ENCODE measurements at places on chromosomes 13 and 19.
A peak's percentile ranks its signal among the peaks of the same experiment; 100 is the strongest.

GRCh38 chr13:34011552-34012085, 193.7 kb downstream of the RFC3 start:
- DNase-seq: no peak

- no peak for DNase-seq
Measured at GRCh38 chr19:858868-859843, at the start of gene CFD. Gene CFD (plus strand): TSS chr19:859664. CDS start chr19:859690, 26 bp downstream.

DNA sequence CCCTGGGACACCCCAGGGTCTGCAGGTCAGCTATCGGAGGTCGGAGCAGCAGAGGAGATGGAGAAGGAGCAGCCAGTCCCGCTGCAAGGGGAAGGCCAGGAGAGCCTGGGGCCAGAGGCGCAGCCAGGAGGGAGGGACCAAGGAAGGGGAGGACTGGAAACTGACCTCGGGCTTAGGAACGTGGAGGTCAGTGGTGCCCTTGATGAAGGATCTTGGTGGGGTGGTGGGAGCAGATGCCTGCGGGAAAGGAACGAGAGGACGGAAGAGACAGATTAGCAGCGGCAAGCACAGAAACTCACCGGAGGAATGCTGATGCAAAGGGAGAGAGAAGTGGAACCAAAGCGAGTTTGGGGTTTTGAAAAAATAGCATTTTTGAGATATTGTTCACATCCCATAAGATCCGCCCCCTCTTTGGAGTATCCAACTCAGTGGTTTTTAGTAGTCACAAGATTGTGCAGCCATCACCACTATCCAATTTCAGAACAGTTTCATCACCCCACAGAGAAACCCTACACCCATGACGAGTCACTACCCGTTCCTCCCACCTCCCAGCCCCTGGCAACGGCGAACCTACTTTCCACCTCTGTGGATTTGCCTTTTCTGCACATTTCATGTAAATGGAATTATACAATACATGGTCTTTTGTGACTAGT, 22.1 kb downstream of the PLEKHF1 start:
- DNase-seq: no peak

DNA sequence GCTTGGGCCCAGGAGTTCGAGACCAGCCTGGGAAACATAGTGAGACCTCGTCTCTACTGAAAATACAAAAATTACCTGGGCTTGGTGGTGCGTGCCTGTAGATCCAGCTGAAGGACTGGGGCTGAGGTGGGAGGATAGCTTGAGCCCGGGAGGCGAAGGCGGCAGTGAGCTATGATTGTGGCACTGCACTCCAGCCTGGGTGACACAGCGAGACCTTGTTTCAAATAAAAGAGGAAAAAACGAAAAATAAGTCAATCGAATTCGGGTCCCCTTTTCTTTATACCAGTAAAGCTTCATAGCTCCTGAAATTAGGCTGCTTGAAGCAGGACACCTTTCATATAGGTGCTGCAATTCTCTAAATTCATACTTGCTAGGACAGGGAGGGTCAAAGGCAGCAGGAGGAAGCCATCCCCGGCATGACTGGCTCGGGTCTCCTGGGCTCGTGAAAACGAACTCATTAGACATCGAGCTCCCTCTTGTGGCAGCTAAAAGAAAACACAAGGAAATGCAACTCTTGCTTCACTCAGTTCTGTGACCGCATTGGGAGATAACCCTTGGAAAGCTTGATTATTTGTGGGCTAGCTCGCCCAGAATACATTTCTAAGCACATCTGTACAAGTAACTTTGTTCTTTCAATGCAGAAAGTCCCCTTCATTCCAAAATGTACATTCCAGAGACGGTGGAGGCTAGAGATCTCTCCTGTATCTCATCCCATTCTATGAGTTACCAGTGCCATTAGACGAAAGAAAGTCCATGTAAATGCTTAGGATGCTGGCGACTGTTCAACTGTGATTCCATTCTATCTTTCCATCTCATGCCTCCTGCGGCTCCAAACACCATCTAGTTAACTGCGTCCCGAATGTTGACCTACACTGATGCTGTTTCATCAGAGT, 16.8 kb downstream of the FPR2 start:
- peak; percentile 3 for DNase-seq

DNA sequence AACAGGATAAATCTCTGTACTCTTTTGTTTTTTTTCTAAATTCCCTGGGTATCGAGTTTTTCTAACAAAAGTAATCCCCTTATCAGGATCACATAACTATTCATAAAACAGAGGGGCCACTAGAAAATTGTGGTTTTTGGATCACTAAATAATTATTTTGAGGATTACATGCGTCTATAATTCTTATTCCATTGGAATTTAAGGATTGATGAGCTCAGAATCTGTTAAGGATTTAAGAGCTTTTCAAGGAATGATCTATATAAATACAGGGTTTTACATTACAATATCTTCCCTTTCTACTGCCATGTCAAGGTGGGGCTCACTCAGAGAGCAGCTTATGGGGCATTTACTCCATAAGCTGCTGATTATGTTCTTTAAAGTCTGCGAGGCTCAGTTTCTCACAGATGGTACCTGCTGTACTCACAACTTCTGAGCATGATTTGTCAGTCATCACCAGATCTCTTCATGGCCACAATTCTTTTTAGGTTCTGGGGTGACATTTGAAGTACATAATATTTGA, 449.8 kb downstream of the PCDH17 start:
- no peak for DNase-seq

GRCh38 chr19:36049080-36049698, 4.9 kb downstream of the THAP8 start:
- no peak for DNase-seq

DNA sequence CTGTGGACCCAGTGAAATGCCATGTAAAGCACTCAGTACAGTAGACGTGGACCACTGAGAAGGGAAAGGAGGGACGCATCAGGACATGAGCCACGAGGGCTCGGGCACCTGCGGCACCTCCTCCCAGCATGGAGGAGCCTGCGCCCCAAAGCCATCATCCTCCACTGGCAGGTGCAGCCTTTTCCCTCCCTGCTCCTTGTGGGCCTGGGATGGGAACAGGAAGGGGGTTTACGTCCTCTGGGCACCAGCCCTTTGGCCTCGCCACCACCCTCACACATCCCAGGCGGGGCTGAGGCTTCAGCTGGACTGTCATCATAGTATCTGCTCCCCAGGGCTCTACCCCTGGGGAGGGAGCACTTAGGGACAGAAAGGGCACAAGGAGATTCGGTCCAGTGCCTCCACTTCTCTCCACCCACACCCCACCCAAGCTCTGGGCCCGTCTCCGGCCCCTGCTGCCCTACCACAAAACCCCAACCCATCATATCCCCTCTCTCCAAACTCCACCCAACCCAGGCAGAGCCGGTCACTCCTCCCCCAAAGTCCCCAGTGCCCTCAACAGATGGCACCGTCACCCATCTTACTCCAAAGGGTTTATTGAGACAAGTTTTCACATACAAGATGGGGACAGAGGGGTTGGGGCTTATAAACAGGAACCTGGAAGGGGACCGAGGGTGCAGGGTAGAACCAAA, 2.2 kb upstream of the PRKD2 start:
- peak; percentile 54 for DNase-seq

DNA sequence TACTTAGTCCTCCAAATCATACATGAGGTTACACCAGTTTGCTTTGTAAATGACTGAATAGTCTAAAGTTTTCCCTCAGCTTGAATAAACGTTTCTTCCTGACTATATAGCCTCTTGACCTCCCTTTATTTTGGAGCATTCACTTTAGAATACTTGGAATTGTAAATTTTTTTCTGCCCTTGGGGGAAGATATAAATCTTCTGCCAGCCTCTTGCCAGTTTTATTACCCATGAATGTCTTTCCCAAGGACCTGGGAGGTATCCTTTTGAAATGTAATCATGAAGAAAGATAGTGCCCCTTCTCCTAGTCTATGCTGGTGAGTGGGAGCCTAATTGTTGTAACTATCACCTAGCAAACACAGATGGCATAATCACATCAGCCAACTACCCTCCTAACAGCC, 2033.9 kb upstream of the PCDH20 start:
- DNase-seq: no peak

GRCh38 chr13:41199079-41199478, 4.7 kb upstream of the KBTBD7 start:
- no peak for DNase-seq

DNA sequence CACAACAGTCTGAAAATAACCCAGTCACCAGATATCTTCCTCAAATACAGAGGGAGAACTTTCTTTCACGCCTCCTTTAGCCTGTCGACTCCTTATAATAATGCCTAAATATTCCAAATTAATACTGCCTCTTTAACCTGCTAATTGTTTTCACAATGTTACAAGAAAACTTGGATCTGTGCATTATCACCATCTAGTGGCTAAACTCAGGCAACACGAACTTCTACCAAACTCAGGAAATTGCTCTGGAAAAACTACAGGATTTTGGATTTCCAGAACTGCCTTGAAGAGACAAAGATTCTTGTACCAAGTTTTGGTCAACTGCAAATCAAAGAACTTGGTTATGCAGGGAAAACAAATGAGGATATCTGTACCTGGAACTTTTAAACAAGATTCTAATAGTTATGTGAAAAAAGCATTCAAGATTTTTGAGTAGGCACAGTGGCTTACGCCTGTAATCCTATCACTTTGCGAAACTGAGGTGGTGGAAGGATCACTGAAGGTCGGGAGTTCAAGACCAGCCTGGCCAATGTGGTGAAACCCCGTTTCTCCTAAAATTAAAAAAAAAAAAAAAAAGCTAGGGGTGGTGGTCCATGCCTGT, 10.8 kb downstream of the CLN5 start:
- DNase-seq: no peak

- DNase-seq: no peak
Measured at GRCh38 chr13:25977216-25977615, 74.6 kb downstream of the SHISA2 start.

DNA sequence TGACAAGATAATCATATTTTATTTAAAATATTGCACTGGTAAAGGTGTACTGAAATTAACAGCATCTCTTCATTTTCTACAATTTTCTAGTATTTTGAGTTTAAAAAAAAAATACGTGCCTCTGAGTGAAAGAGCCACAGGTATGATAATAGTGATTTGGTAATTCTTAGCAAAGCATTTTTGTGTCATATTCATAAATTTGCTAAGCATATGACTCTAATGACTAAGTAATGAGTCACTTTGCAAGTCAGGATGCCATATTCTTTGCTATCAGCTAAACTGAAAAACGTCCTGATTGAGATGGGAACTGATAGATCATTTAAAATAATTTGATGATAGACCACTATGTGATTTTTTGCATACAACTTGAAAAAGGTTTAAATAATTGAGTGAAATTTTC, 136.1 kb upstream of the IRS2 start:
- DNase-seq: no peak

- DNase-seq: no peak
Measured at GRCh38 chr19:41363371-41363752, 587 bp downstream of the B9D2 start.

GRCh38 chr13:78638216-78638615, 20.7 kb downstream of the OBI1 start:
- DNase-seq: no peak

DNA sequence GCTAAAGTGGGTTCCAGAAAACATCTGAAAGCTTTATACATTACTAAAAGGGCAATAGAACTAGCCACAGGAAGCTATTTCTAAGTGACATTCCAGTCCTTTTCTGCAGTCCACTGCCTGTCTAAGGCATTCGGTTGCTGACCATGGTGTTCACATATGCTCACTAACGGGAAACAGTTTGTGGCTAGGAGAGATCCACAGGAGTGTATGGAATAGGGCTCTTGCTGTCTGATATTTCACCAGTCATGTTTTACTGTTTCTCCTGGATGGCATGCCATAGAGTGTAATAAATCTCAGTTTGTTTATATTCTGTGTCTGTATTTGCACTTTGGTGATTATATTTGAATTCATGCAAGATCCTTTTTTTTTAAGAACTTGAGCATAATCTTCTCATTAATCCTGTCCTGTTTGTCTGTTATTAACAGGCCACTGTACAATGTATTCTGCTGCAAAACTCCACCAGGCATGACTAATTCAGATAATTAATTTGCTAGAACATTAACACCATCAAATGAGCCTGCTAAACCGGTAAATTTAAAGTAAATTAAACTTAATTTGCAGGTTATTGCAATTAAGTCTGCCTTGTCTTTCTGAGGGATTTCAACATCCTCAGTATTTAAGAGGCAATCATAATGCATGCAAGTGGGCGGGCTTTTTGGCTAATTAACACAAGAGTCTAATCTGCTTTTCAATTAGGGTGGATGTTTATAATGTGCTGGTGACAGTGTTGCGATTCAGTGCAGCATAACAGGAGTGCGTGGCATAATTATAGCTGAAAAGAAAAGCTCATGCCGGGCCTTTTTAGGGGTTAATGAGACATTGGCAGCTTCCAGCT, 201.3 kb downstream of the POU4F1 start:
- DNase-seq: no peak

GRCh38 chr19:12825254-12826131, 8.9 kb downstream of the RTBDN start:
- no peak for DNase-seq

GRCh38 chr13:47592256-47592655, 408.8 kb downstream of the SUCLA2 start:
- DNase-seq: no peak

DNA sequence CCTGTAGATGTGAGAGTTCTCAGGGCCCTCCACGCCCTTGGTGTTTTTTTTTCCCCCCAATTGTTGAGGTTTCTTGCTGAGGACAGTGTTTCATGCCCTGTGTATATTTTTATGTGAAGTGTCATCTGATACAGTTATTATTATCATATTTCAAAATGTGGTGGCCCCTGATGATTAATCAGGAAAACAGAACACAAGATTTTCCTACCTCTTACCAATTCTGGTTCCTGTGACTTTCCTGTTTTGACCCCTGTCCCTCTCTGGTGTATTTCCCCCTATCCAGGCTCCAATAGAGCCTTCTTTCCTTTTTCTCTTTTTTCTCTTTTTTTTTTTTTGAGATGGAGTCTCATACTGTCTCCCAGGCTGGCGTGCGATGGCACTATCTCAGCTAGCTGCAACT, 642 bp downstream of the PSG8 start:
- DNase-seq: no peak

DNA sequence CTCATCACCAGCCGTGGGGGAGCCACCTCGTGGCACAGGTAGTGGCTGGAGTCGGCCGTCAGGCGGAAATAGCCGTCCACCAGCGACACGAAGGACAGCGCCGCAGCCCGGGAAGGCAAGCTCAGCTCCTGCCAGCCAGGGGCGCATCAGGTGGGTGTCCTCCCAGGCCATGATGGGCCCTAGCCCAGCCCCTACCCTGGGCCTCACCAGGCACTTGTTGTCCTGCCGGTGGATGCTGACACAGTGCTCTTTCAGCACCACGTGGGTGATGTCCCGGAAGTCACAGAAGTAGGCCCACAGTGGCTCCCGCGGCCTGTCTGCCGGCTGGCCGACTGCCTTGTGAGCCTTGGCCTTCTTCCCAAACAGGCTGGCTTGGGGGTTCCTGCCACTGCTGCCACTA, 15.7 kb downstream of the TYK2 start:
- DNase-seq: no peak

DNA sequence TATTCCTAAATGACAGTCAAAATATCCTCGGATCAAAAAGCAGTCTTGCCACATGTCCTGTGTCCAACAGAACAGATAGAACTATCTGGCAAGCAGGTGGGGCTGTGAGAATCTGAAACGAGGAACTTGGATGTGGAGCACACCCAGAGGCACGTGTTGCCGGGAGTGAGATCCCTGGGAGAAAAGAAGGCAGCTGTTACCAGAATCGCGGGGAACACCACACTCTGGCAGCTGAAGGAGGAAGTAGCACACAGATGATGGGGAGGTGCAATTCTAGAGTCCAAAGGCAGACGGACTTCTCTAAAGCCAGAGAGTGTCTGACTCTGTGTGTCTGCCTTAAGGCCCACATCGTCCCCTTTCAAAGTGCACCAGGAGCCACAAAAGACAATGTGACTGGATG, 22.3 kb downstream of the SLC7A1 start:
- DNase-seq: no peak

- DNase-seq: peak; percentile 58
Measured at GRCh38 chr19:43446746-43447489, 18.5 kb downstream of the LYPD3 start.

- no peak for DNase-seq
Measured at GRCh38 chr19:40612831-40613689, 11.9 kb downstream of the LTBP4 start.

All from GM18507 (cell line).